ENCODE measurements at places on chromosomes 11 and 22.

DNA sequence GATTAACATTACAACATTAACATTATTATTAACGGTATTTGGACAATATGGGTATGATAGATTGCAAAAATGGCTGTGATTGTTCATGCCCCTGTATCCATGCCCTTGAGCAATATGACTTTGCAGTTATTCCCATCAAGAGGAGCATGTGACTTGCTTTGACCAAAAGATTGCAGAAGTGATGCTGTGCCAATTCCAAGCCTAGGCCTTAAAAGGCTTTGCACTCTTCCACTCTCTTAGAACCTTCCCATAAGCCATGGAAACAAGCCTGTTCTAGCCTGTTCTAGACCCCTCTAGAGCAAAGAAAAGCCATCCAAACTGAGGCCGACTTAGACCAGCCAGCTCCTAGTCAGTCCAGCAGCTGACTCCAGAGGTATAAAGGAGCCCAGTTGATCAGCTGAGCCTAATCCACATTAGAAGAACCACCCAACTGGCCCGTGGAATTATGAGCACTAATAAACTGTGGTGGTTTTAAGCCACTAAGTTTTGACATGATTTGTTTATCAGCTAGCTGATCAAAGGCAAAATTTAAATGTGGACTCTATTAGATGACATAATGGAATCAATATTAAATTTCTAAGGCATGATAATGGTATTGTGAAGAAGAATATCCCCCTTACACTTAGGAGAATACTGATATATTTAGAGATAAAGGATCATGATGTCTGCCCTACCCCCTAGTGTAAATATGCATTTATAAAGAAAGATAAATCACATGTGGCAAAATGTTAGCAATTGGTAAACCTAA, 28.6 kb downstream of the RAB30 start:
- DNase-seq: no peak

GRCh38 chr11:1889224-1889930, 2.3 kb downstream of the PRR33 start:
- no peak for DNase-seq

DNA sequence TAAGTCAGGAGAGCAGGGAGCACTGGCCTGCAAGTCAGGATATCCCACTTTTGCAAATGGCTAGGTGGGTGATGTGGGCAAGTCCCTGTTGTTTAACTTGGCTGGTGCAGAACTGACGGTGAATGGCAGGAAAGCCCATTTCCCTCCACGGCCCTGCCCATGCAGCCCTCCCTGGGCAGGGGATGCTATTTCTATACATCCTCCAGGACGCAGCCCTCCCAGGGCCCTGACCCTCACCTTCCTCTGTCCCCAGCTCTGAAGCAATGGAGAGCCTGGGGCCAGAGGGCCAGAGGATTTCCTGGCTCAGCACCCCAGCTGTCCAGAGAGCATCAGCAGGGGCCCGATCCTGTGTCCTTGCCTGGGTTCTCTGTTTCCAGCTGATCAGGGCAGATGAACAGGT, 91.3 kb downstream of the TSPAN18 start:
- no peak for DNase-seq

DNA sequence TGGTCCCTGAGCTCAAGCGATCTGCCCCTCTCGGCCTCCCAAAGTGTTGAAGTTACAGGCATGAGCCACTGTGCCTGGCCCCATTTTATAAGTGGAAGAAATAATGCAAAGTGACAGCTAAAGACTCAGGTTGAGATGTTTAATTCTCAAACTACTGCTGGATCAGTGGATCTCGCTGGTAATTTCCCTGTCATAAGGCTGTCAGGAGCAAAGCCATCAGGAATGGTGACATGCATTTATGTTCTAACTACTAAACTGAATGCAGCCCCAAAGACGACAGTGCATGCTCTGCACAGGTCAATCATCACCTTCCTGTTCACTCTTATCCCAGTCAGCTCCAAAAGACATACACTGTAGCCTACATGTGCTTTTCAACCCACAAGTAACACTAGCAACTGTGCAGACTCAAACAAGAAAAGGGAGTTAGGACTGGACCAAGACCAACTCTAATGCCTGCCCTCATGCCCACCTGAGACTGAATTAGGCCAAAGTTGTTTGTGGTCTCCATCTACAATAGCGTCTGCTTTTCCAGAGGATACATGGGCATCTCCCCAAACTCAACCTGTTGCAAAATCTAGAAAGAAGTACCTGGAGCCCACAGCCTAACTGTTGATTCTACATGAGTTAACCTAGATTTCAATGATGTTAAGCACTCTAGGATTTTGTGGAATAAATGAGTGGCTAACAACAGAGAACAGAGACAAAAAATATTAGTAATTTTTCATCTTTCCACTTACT, 14.8 kb downstream of the TMEM216 start:
- no peak for DNase-seq

DNA sequence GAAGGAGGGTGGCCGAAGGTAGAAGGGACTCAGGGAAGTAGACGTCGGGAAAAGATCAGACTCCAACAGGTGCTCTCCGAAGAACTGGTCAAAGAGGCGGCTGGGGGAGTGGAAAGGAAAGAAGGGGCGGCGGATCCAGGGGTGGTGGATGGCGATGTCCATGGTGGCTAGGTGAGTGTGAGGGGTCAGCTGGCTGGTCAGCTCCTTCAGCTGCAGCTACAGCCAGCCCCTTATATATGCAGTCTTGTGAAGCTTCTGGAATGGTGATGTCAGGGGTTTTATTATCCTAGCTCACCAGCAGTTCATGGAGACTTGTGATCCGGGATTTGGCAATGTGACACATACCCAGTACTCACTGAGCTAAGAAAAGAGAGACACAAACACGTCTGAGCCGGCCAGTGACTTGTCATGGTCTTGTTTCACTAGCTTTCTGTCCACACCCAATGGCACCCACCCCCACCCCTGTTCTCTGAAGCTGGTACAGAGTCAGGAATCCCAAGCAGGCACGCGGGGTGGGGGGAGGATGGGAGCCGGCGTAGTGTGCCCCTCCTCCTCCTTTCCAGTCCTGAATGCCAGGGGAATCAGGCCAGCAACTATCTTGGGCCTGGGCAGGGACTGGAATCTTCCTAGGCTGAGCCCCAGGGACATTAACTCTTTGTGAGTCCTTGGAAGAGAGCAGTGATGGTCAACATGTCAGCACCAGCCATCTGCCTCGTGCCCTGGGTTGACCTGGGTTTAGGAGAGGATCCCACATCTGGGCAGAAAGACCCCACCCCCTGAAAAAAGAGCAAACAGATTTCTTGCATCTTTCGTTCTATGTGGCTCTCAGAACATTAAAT, at the start of gene CRYAB:
TSS of gene CRYAB (minus strand) at position 208 of the 839 bp plus-strand sequence. CDS start at position 162, 46 bp downstream.
- DNase-seq: no peak

DNA sequence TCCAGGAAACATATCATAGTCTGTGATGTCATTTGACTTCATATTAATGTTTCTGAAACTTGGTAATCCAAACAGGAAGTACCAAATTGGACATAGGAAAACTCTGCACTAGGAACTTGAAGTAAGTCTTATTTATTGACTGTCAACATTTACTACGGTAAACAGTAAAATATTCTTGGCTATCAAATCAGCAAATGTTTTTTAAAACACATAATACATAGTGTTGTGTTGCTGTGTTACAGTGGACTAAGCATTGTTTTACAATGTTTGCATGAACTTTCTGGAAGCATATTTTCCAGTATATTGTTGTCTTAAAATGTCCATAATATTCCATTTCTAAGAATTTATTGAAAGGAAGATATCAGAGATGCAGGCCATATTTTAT, 2.8 kb upstream of the OR51E2 start:
- no peak for DNase-seq

DNA sequence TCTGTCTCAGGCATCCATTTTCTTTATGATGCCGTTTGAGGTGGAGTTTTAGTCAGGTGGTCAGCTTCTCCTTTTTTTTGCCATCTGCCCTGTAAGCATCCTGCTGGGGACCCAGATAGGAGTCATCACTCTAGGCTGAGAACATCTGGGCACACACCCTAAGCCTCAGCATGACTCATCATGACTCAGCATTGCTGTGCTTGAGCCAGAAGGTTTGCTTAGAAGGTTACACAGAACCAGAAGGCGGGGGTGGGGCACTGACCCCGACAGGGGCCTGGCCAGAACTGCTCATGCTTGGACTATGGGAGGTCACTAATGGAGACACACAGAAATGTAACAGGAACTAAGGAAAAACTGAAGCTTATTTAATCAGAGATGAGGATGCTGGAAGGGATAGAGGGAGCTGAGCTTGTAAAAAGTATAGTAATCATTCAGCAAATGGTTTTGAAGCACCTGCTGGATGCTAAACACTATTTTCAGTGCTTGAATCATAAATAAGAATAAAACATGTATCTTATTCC, 10.9 kb upstream of the HBE1 start:
- peak; percentile 95 for DNase-seq

GRCh38 chr22:42194953-42195352, 64.3 kb upstream of the CYP2D6 start:
- no peak for DNase-seq

DNA sequence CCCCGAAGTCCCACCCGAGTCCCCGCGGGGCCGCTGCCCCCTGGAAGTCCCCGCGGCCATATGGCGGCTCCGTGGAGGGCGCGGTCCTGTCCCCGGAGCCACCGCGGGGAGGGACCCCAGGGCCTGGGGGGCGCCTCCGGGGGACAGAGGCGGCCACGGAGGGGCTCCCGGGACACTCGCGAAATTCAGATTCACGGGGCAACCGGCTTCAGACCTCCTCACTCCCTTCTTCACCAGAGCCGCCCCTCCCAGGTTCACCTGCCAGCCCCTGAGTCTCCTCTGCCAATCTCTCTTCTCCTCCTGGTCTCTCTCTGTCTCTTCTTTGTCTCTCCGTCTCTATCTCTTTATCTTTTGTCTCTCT, 28.2 kb upstream of the TOLLIP start:
- DNase-seq: no peak

GRCh38 chr22:20963201-20964052, 3.6 kb upstream of the AIFM3 start:
- DNase-seq: no peak

- no peak for DNase-seq
Observed at GRCh38 chr22:26086359-26086758, 82.9 kb upstream of the SEZ6L start.

- DNase-seq: no peak
Observed at GRCh38 chr11:27812341-27812740, 112.1 kb upstream of the BDNF start.

DNA sequence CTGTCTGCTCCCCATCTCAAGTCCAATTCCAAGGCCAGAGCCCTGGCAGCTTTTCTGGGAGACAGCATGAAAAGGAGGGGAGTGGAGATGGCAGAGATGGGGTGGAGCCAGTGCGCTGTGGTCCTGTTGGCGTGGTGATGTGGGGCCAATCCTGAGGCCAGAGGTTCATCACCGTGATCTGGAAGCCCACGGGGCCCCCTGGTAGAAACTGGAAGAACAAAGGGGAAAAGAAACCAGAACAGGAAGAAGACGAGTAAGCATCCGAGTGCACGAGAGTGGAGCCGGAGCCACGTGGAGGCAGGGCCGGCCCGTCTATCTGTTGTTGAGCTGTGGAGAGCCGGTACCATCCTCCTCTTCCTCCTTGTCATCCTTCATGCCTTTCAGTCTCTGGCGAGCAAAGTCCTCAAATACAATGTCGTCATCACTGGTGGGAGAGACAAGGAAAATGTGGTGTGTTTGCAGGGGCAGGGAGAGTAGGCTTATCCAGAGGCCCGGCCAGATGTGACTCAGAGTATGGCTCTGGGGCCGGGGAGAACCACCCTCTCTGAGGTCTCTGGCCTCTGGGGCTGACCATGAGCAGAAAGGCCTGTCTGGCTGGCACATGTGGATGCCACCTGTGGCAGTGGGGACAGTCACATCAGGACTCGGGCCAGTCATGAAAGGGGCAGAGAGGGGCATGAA, 25.4 kb downstream of the TPBGL start:
- no peak for DNase-seq

- no peak for DNase-seq
Observed at GRCh38 chr11:102462610-102463009, 10.0 kb upstream of the TMEM123 start.

GRCh38 chr11:71080239-71081097, 171.9 kb downstream of the SHANK2 start:
- DNase-seq: peak; percentile 84

GRCh38 chr11:77074205-77074604, 7.4 kb downstream of the CAPN5 start:
- DNase-seq: no peak

DNA sequence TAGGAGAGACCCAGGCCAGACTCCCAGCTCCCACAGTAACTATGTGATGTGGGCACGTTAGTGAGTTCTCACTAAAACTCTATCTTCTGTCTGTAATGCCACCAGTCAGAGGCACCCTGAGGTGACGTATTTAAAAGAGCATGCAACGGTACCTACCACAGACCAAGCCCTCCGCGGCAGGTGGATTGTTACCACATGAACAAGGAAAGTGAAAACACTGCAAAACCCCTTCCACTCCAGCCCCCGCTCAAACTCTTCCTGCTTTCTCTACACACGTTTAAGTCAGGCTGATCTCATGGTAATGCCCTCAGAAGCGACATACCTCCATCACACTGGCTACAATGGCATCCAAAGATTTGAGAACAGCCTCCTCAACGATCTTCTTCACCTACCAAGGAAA, 36.7 kb downstream of the SERPIND1 start:
- no peak for DNase-seq

DNA sequence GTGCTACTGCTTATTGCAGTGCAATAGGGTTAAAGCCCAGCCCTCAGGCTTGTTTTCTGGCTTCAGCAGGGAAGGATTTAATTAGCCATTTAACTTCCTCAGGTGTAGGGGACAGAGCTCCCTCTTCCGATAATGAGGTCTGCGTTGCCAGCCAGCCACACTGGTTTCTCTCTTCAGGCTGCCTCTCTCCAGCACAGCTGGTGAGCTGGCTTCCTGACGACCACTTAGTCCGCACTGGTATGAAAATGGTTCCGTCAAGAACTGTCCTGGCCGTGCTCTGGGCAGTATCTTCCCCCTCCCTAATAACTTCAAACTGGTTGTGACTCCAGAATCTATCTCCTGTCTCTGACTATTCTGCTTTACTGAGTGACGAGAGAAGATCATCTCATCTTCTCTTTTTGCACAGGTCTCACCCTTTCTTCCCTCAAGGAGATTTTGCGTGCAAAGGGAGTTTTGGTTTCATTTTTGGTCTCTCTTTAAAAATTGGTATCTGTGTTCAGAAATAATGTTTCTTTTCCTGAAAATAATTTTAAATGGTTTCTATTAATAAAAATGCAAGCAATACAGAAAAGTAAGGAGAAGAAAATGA, 49.2 kb downstream of the CNTN5 start:
- no peak for DNase-seq

GRCh38 chr11:41005986-41006385, 453.5 kb downstream of the LRRC4C start:
- DNase-seq: no peak

DNA sequence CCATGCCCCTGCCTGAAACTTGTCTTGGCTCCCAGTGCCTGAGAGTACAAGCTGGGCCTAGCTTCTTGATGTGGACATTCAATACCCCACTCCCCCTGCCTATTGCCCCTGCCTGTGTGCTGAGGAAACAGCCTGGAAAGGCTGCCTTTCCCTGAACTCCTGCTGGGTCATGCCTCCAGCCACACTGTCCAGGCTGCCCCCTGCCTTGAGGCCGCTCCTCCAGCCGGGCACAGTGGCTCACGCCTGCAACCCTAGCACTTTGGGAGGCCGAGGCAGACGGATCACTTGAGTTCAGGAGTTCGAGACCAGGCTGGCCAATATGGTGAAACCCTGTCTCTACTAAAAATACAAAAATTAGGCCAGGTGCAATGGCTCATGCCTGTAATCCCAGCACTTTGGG, 10.1 kb downstream of the CCS start:
- DNase-seq: no peak

GRCh38 chr11:115464269-115464668, 39.9 kb downstream of the CADM1 start:
- DNase-seq: no peak
